HTR-8/SVneo (cell line): ENCODE measurements at places on chromosomes 16 and 17.

GRCh38 chr17:37067555-37068111, 118.9 kb downstream of the AATF start:
- DNase-seq: peak; percentile 93

- DNase-seq: no peak
Observed at GRCh38 chr17:77510133-77510796, 369.5 kb downstream of the SEC14L1 start.

DNA sequence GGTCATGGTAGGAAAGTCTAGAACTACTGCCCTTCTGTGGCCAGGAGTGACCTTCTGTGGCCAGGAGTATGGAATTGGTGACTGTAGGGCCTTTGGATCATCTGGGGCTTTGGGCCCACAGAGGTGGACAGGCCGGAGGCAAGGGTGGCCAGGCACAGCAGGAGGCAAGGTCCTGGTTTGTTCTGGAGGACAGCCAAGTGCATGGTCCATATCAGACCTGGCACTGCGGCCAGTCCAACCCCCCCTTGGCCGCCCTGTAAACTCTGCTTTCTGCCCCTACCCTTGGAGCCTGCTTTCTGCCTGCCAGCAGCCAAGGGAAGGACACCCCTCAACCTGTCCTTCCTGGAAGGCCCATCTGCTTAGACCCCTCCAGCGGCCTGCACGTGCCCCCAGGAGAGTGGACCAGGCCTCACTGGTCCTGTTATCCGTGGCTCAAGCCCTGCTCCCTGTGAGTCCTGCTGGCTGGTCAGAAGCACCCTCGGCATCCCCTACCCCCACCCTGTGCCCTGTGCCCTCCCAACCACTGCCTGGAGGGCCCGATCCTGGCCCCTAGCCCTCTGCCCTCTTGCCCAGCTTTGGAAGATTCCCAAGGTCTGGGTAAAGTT, 2.3 kb upstream of the DCXR start:
- DNase-seq: no peak

GRCh38 chr16:84460406-84461028, 43.9 kb downstream of the MEAK7 start:
- DNase-seq: no peak

GRCh38 chr16:88144028-88144511, 192.8 kb downstream of the BANP start:
- no peak for DNase-seq

GRCh38 chr16:64654178-64654577, 467.7 kb downstream of the CDH11 start:
- DNase-seq: no peak
